Thoracic aorta (tissue), 2 donors: ENCODE measurements at places on chromosomes 6 and 20. TPM values are rescaled to one million over a fixed set of nuclear protein-coding genes. Genes with fewer than 3 reads are reported as not detected.

The DCDC2 gene
- not detected for total RNA-seq

The KHDC1 gene
- total RNA-seq, result 8.1 TPM

DNA sequence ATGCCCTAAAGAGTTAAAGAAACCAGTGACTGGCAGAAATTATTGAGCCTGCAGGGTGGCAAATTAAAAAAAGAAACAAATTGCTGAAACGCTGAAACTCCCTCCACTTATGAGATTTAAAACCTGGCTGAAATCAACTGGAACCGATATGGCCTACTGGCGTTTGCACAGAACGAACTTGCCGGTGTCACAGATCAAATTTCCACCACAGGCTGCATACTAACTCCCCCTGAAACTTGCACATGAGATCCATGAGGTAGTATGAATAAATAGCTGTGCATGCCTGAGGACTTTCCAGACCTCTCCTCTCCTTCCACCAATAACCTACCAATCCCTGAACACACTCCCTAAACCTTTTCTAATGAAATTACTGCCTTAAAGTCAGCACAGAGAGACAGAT lies 150.4 kb downstream of the RNGTT start:
- no peak for DNase-seq

GRCh38 chr6:122268394-122268793 lies 131.1 kb upstream of the HSF2 start:
- no peak for DNase-seq

DNA sequence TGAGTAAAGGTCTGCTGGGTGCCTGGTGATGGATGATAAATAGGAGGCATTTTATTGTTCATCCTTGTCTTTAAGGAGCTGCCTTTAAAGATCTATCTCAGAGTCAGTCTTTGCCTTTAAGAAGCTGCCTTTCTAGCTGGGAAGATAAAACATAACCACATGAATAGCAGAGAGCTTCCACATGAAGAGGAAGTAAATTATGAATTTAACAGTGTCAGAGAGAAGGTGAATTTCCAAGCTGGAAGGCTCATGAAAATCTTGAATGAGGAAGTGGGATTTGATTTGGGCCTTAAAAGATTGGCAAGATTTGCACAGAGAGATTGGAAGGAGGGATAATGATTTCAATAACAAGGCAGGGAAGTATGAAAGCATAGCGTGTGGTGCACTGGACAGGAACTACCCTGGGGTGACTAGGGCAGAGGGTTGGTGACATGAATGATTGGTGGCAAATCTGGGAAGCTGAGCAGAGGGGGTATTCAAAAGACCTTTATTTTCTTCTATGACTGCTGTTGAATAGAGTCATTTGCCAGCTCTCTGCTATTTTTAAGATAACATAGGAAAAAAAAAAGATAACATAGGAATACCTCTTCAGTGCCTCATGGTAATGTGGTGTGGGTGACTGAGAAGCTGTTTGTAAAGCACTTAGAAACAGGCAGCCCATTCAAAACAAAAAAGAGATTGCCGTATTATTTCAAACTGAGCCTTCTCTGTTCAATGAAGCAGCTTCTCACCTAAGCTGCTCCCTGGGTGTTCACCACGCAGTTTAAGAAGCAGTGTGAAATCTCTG lies 591.6 kb downstream of the PKHD1 start:
- no peak for DNase-seq

- DNase-seq, result no peak
Observed at GRCh38 chr6:154638369-154638768, 94.8 kb upstream of the SCAF8 start.

DNA sequence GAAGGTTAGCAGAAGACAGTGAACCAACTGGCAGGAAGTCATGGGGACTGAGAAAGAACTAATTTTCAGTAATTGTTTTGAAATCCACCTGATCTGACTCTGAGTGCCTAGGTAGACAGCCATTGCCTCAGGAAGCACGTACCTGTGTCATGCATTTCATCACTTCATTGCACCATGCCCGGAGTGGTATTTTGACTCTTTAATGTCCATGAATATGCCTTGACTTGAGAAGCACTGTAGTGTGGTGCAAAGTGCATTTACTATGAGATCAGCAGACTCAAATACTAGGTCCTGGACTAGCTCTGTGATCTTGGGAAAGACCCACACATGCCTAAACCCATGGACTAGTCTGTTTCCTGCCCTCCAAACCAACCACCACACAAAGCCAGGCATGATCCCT lies 370.9 kb upstream of the MARCKS start:
- no peak for DNase-seq

GRCh38 chr6:47301441-47301840 lies 8.3 kb downstream of the TNFRSF21 start:
- no peak for DNase-seq
